ENCODE measurements at places on chromosomes 1 and 21.

- no peak for DNase-seq
These were observed 2.3 kb upstream of the MAP3K6 start for GRCh38 chr1:27368869-27369582.

DNA sequence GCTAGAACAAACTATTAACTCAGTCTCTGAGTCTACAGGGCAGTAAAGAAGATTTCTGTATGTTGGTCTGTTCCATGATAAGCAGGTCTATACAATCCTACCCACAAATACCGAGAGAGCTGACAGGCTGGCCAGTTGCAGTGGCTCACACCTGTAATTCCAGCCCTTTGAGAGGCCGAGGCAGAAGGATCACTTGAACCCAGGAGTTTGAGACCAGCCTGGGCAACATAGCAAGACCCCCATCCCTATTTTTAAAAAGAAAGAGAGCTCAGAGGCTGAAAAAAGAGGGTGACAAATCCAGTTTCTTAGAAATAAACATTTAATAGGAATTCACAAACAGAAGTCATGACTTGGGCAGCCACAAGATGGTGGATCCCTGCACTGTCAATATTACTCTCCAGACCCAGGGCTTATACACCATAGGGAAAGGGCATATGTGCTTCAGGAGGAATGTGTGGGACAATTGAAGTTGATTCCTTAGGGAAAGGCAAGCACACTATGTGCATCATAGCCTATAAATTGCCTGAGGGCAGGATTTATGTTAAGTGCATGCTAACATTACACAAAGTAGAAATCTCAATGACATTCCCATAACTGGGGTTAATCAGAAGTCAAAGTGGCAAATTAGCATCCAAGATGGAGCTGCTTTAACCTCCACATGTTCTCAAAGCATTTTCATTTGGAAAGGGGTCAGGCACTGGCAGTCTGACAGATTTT, 66.8 kb downstream of the SLC16A1 start:
- DNase-seq: no peak

DNA sequence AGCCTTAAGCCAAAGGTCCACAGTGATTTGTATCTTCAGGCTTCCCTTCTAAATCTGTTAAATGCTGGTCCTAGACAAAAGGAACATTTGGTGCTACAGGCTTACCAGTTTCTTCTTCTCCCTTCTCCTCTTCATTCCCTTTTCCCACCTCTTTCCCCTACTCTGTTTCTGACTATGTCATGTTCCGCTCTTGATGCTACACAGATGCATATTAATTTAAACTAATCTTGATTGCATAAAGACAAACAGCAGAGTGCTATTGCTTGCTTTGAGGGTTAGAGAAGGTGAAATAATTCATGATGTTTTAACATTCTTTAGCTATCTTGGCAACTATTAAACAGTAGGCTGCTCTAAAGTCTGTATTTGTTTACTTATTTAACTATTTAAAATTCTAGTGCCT, 34.3 kb upstream of the COL24A1 start:
- DNase-seq: no peak

DNA sequence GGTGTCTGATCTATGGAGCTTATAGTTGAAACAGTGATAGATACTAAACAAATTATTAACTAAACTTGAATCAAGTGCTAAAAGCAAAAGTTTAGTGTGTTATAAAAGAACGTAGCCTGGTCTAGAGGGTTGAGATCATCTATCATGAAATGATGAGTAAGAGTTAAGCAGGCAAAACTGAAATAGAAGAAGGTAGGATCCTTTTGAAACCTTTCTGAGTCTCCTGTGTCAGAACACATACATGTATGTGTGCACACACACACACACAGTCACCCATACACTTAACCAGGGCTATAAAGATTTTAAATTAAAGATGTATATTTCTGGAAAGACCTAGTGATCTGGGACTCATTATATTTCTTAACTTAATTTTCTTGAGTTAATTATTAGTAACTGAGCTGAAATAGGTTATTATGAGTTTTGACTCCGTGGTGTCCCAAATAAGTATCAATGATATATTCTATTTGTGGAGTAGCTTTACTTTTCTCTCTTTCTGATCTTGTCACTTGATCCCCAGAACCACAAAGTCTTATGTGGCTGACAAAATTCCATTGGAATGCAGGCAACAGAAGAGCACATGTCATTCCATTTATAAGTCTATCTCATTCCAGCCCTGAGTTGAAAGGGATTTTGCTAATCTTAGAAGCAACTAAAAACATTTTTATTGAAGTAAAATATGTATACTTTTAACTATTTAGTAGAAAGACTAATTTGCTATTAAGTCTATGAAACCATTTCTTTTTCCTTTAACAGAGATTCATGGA, 70.7 kb downstream of the PRRX1 start:
- DNase-seq: no peak

GRCh38 chr1:121595089-121595488, 410.3 kb downstream of the SRGAP2C start:
- no peak for DNase-seq

GRCh38 chr1:212973899-212974298, 23.6 kb downstream of the VASH2 start:
- no peak for DNase-seq

DNA sequence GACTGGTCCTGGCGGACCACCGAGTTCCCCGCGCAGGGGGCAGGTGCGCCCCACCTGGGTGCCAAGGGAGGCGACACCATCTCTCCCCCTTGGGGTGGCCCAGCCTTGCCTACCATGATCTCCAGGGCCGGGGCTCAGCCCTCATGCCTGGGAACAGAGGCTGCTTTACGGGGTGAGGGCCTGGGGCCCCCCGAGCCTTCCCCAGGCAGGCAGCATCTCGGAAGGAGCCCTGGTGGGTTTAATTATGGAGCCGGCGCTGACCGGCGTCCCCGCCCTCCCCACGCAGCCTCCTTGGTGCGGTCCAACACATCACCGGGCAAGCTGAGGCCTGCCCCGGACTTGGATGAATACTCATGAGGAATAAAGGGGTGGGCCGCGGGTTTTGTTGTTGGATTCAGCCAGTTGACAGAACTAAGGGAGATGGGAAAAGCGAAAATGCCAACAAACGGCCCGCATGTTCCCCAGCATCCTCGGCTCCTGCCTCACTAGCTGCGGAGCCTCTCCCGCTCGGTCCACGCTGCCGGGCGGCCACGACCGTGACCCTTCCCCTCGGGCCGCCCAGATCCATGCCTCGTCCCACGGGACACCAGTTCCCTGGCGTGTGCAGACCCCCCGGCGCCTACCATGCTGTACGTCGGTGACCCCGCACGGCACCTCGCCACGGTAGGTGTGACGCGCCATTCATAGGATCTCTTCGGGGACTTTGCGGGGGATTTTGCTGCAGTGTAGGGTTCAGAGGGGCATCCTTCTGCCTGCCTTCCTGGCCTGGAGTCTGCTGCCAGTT, 38.2 kb downstream of the TP73 start:
- DNase-seq: no peak

DNA sequence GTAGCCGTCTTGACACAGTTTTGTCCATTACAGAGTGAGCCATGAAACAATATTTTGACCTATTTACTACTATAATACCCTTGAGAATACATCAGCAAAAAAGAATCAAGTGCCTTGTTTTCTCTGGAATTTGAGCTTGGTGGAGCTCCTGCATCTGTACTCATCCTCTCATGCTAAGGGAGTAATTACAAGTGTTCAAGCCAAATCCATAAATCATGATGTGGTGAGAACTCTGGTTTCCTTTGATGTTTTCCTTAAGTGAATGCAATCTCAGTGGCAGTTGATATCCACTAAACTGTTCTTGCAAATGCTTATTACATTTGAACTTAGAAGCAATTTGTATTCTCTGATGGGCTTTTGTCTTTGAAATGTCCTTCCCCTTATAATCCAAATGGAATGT, 824.6 kb upstream of the TMPRSS15 start:
- no peak for DNase-seq

- no peak for DNase-seq
These were observed 31.7 kb downstream of the CHML start for GRCh38 chr1:241608379-241609033.

- no peak for DNase-seq
These were observed 90.1 kb downstream of the PGBD5 start for GRCh38 chr1:230335861-230336522.

- no peak for DNase-seq
These were observed 173.7 kb downstream of the ZBTB18 start for GRCh38 chr1:244224487-244225430.

- no peak for DNase-seq
These were observed 6.4 kb upstream of the TACSTD2 start for GRCh38 chr1:58583496-58583895.

Measured in GM19239 (cell line).